ENCODE measurements at places on chromosomes 2 and 18.

GRCh38 chr2:147342329-147342728 is 502.5 kb upstream of the ACVR2A start:
- DNase-seq = no peak

- DNase-seq = no peak
Observed at GRCh38 chr2:164257742-164258141, 363.5 kb downstream of the GRB14 start.

DNA sequence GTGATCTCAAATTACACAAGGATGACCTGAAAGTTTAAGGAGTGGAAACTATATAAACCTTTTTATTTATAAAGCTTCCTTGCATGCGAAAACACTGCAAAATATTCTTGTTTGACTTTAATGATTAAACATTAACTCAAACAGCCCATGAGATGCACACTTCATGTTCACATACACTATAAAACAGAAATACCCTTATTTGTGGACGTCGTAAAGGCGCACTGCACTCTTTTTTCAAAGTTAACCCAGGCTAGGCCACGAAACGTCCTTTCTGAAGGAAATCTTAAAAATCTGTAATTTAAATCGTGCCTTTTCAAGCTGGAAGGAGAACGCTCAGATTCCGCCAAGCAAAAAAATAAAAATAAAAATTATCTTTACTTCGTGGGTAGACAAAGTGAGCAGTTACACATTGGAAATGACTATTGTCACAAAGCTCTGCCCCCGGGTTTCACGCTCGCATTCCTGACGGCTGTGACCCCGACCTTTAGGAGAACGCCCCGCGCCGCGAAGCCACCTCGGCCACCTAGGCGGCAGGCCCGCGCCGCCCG is 728 bp downstream of the FAM168B start:
- no peak for DNase-seq

- DNase-seq = no peak
Observed at GRCh38 chr2:2012505-2012904, 268.2 kb upstream of the PXDN start.

DNA sequence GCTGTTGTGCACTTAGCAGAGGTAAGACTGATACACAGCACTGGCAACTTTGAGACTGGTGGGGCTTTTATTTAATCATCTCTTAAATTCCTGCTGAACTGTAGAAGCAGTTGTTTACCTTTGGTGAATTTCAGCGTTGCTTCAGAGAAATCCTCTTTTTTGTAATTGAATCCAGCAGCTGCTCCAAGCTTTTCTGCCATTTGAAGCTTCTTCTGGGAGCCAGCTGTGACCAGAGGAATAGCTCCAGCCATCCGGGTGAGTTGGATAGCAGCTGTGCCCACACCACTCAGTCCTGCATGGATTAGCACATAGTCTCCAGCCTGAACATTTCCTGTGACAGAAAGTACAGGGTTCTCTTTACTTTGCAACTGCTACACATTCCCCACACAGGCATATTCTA is 3.9 kb downstream of the TP53I3 start:
- DNase-seq = no peak

DNA sequence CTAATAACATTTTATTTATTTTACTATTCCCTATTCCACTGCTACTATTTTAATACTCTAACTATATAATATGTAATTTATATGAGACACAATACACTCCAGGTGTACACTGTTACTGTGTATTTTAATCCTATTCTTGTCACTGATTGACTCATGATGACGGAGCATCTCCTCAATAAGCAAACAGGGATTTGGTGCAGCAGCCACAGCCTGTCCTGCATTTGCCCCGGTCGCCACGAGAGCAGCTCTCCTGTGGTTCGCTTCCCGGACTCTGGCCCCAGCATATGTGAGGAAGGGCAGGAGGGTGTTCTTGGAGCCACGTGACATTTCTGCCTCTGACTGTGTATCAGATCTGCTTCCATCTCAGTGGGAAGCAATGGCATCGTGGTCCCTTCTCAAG is 74.1 kb upstream of the PXDN start:
- DNase-seq = no peak

DNA sequence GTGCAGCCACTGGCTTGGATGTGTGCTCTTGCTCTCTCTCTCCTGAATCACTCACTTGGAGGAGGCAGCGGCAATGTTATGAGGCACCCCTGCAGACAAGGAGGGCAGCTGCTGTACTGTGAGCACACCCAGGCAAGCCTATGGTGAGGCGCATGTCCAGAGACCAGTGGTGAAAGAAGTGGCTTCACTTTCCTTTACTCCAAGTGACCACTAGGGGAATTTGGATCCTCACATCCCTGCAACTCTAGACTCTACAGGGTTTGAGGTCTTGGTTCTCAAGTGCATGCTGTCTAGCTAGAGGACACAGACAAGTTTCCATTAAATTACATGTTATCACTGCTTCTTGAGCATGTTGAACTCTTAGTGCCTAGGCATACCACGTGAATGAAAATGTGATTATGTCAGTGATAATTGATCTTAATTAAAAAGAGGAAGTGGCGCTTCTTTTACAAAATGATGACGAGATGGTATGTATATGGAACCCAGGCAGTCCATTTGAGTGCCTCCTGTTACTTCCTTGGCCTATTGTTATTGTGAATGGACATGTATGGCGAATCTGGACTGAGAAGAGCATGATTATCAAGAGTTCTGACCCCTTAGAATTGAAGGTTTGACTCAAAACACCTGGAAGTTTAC is 181.0 kb upstream of the CDH2 start:
- no peak for DNase-seq

DNA sequence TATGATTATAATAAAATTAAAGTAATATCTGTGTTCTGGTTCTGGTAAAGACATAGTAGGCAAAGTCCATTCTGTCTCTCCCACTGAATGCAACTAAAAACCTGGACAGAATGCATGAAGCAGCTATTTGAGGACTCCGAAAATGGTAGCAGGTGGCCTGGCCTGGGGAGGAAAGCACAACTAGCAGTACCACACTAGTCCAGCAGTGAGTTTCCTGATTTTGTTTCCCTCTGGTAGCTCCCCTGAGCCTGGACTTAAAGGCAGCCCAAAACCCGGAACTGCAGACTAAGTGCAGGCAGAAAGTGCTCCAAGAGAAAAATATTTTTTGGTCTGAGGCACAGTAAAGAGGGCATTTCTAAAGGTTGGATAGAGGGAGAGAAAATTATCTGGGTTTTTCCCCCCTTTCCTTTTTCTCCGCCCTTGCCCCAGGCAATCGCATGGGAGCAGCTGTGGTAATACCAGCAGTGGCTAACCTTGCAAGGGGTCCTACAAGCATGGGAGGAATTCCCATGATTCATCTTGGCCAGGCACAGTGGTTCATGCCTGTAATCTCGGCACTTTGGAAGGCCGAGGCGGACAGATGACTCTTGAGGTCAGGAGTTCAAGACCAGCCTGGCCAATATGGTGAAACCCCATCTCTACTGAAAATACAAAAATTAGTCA is 32.3 kb downstream of the ASXL2 start:
- DNase-seq = no peak

DNA sequence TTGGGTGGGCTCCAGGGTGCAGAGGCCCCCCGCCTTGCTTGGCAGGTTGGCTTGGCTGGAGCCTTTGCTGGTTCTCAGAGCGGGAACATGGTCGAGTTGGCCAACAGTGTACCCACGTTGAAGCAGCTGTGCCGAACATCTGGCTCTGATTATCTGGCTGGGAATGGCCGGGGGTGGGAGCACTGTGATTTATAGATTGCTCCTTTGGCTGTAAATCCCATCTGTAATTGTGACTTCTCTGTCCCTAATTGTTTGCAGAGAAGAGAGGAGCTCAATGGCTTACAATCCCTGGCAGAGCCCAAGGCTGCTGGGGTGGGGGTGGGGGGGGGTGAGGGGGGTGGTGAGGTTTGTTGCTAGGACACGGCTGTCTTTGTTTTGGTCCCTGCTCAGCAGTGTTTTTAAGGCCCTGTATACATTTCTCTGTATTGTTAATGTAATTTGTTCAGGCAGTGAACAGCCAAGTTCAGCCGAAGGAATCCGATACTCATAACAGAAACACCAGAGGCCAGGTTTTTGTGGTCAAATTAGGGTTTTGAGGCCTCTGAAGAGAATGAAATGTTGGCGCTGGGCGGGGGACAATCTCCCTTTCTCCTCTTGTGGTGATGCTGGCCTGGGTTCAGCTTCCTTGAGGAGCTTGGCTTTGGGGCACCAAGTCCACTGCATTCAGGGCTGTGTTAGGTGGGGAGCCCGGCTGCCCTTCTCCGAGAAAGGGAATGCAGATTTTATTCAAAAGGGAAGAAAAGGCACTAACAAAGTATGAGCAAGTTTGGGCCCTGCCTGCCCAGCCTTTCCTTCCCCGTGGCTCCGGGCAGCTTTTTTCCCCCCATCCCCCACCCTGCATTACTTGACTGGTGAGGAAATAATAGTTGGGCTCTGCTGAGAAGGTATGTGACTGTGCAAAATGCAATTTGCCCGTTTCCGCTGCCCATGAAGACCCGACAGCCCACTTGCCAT is 82.5 kb downstream of the TCF7L1 start:
- peak; percentile 80 for DNase-seq

DNA sequence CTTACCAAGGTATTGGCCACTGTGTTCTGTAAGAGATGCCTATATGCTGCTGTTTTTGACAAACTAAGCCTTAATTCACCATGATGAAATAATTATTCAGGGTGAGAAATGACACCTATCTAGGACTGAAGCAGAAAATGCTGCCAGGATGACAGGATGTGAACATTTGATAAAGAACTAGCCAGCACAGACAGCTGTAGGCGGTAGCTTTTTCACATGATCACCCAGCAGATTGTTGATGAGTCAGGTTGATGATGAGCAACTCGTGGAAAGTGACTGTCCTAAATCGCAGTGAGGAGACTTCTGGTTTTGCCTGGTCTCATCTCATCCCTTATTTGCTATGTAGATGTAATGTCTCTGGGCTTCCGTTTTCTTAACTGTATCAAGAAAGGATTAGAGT is 144.1 kb downstream of the PRPF40A start:
- peak; percentile 45 for DNase-seq

DNA sequence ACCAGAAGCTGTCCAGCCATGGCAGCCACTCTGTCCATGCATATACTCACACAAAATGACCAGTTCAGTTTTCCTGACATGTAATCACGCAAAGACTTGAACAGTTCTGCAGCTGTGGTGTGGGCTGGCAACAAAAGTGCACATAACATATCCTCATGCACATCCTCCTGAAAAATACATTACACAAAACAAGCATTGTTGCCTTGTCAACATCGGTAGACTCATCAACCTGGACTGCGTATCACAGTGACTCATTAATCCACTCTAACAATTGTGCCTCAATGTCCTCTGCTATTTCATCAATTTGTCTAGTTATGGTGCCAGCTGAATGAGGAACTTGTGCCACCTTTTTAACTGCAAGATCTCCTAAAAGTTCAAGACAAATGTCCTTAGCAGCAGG is 19.5 kb downstream of the RBKS start:
- DNase-seq = no peak

DNA sequence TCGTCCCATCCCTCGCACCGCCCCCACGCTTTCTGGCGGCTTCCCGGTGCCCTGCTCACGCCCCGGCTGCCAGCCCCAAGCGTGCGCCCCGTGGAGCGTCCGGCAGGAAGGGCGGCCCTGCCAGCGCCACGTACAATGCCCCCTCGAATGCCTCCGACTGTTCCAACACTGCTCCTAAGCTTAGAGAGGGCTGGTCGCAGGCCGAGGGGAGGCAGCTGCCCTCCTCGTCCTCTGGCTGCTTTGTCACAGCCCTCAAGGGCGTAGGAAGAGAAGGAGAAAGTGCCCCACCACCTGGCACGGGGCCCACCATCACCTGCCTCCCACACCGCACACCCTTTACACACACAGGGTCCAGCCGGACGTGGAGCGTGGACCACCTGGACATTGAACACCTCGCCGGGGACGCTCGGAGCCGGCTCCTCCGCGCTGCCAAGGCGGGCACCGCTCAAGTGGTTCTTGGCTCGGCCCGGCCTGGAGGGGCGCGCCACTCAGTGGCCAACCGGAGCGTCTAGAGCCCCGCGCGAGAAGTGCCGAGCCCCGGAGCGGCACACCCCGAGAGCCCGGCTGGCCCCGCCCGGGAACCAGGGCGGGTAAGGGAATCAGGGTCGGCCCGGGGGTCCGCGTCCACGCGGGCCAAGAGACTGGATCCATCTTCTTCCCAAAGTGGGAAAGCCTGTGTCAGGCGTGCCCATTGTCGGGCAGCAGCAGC is 830 bp downstream of the DNER start:
- DNase-seq = no peak

GRCh38 chr2:238427435-238428162 is 872 bp downstream of the ASB1 start:
- no peak for DNase-seq

DNA sequence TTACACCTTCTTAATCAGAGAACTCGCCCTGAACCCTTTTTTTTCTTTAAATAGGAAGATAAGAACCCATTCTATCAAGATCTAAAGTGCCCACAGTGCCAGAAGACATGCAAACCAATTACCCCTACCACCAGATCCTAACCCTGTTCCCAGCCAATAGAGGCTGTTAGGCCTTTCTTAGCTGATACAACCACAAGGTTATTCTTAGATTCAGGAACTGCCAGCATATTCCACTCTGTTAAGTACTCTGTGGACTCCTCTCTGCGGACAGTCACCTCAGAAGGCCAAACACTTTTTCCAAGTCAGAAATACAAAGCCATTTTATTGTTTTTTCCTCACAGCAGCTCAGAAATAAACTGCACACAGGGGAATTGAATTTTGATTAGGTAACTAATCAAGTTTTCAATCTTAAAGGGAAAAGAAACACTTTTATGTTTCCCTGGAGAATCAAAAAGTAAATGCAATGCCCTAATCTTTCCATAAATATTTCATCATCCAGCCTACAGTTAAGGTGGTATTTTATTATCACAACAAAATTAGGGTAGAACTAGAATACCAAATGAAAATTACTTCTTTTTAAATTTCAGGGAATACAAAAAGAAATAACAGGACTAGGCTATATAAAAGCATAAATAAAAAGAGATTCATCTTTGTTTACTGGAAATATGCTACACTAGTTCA is 111.4 kb downstream of the NBAS start:
- no peak for DNase-seq

GRCh38 chr2:240351826-240352426 is 83.5 kb upstream of the GPC1 start:
- no peak for DNase-seq

DNA sequence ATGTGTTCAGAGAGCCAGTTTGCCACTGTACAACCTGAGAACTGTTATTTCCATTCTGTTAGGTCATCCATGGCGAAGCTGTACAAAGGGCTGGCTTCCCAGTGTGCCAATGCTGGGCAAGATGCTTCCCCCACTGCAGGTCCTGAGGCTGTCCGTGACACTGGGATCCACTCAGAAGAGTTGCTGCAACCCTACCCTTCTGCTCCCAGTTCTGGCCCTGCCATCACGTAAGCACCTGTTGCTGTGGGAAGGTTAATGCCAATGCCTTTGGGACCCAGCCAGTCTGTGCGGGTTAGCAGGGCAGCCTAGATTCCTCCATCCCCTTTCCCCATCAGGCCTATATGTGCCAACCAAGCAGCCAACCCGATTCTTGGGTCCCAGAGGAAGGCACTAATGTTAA is 68.3 kb downstream of the ARHGEF33 start:
- no peak for DNase-seq

DNA sequence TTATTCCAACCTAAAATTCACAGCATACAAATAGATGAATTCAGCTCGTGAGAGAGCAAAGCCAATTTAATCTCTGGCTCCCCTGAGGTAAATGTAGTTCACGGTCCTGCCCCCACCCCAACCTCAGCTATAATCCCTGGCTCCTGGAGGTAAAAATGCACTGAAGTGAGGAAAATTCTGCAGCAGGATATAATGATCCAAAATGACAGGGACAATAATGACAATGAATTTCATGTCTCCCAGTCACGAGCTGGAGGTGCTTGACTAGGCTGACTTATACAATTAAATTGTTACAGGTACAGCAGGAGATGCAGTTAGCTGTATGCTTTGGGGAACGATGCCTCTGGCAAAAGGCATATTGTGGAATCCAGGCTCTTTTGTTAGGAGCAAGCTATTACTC is 82.0 kb downstream of the GPD2 start:
- no peak for DNase-seq

Measured in AG09309 (cell line).